ENCODE measurements at places on chromosomes 7 and 10. TPM values are rescaled to one million over a fixed set of nuclear protein-coding genes. Genes with fewer than 3 reads are reported as not detected.

The SOSTDC1 gene
- total RNA-seq, result not detected

DNA sequence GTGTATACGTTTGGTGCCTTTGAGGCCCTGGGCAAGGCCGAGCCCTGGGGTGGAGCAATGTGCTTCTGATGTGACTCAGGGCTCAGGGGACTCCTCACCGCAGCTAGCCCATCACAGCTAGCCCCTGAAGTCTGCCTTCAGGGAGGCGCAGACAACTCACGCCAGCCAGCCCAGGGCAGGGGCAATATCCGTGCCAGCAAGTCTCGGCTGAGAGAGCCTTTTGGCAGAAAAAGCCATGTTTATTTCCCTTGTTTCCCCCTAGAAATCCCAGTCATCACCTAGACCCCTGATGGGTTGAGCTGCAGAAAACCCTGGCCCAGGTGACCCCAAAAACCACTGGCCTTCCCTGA lies 90.4 kb downstream of the CHST15 start:
- no peaks in the 10 kb centered on the region for H3K27me3 ChIP-seq
- no peak for DNase-seq
- H3K36me3 ChIP-seq, result no peaks in the 10 kb centered on the region
- no peaks in the 10 kb centered on the region for H3K4me1 ChIP-seq

- H3K4me1 ChIP-seq, result no peaks in the 10 kb centered on the region
- no peak overlapping the region for H3K4me3 ChIP-seq
- H3K27me3 ChIP-seq, result no peaks in the 10 kb centered on the region
- H3K27ac ChIP-seq, result no peak overlapping the region
- H3K36me3 ChIP-seq, result no peaks in the 10 kb centered on the region
Observed at GRCh38 chr7:5139998-5140397, 50.0 kb upstream of the WIPI2 start.

DNA sequence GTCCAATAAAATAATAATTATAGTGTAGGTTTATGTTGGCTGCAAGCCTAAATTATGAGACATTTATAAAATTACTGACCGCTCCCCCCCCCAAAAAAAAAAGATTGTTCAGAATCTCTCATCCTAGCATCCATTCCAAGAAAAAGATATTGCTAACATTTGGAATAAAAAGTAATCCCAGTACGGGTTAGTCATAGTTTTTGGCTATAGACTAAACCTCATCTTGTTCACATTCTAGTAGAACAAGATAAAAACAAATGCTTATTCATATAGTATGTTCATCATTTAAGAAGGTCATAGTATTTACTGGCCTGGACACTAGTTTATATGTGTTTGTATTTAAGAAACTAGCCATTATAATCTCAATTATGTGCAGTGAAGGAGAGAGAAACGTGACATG lies 44.0 kb downstream of the ADK start:
- H3K27ac ChIP-seq, result no peak overlapping the region
- DNase-seq, result no peak
- H3K4me1 ChIP-seq, result no peaks in the 10 kb centered on the region
- no peak overlapping the region for H3K4me3 ChIP-seq

DNA sequence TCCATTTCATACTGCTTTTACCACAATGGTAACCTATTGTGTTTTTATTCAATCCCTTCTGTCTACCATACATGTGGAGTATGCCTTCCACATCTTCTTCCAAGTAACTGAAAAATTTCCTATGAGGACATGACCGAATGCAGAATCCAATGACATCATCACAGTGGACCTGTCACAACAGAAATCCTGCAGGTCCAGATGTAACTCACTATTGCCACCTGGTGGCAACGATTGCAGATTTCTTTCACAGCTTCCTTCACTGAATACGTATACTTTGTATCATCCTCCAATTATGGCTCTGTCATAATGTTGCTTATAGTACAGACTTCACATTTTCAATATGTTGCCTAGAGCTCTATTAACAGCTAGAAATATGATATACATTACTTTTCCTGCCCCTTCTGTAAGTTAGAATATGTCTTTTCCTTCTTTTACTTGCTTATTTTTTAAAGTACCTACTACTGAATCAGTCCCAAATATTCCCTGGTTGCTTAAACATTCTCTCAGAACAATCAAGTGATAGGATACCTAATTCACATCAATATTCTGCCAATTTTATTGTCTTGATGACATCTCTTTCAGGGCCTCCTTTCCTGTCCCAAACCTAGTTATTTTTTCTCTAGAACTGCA lies 45.4 kb downstream of the SLC13A1 start:
- no peaks in the 10 kb centered on the region for H3K4me1 ChIP-seq
- peak; percentile 65 for DNase-seq
- H3K36me3 ChIP-seq, result no peaks in the 10 kb centered on the region
- no peak overlapping the region for H3K27ac ChIP-seq
- no peak overlapping the region for H3K4me3 ChIP-seq

- H3K27me3 ChIP-seq, result no peaks in the 10 kb centered on the region
- H3K4me1 ChIP-seq, result no peaks in the 10 kb centered on the region
- H3K4me3 ChIP-seq, result no peak overlapping the region
- no peak for DNase-seq
- H3K36me3 ChIP-seq, result no peaks in the 10 kb centered on the region
- no peak overlapping the region for H3K27ac ChIP-seq
Observed at GRCh38 chr10:36457751-36458150, 667.6 kb upstream of the ANKRD30A start.

DNA sequence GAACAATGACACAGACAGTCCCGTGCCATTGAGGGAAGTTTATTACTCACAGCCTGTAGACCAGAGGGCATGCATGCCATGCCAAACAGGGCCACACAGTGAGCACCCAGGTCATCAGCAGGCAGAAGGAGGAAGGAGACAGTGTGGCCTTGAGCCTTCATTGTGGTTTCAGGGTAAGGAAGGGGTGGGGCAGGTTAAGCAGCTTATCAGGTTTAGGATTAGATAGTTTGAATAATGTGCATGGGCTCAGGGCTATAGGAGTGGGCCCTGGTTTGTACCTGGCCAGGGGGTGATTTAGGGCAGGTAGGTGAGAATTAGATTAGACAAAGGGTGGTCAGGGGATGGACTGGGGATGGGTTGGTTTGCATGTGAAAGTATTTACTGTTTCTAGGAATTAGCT lies 67.9 kb downstream of the ADCY1 start:
- no peaks in the 10 kb centered on the region for H3K36me3 ChIP-seq
- DNase-seq, result no peak
- H3K4me1 ChIP-seq, result no peaks in the 10 kb centered on the region

Measured in uterus (tissue), 4 donors.